ENCODE measurements at places on chromosomes 1 and 21.

DNA sequence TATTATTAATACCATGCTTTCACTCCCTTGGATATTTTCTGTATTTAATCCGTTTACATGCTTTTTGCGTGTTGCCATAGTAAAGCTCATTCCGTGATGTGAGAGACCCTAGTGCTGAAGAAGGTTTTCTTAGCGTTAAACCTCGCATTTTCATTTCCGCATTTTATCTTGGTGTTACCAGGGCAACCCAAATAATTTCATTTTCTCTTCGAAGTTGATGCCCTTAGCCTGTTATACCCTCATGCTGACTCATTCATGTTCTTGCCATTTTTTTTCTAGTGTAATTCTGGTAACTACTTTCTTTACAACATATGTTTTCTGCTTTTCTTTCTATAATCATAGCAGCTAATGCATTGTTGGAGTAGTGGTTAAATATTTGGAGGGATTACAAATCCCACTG, 37.2 kb downstream of the LRRC8C start:
- DNase-seq, result no peak

DNA sequence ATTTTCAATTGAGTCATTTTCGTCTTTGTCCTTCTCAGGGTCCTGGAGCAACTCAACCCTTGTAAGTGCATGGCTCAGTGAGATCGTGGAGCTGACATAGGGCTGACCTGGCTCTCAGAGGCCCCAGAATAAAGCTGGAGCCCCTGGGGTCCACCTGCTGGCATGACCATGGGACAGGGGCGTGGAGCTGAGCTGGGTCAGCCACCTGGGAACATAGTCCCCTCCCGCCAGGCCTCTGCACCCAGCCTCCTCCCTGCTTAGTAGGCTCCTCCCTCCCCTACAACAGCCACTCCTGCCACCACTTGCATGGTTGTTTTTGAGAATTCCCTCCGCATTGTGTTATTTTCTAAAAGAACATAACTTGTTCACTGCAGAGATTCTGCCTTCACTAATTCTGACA, 3.1 kb upstream of the RIPK4 start:
- no peak for DNase-seq

- no peak for DNase-seq
Observed at GRCh38 chr1:184253921-184254320, 132.9 kb upstream of the C1orf21 start.

GRCh38 chr1:188620236-188620635, 1791.5 kb downstream of the PLA2G4A start:
- DNase-seq, result no peak

- no peak for DNase-seq
Observed at GRCh38 chr1:213492161-213493041, 441.4 kb downstream of the RPS6KC1 start.

DNA sequence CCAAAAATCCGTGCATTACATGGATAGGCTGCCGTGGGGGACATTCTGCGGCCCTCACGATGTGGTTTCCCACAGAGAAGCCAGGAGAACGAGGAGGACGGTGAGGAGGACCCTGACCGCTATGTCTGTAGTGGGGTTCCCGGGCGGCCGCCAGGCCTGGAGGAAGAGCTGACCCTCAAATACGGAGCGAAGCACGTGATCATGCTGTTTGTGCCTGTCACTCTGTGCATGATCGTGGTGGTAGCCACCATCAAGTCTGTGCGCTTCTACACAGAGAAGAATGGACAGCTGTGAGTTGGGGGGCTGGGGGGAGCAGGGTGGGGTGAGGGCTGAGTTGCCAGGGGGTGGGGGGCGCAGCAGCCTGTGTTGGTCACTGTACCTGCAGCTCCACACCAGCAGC, 13.2 kb downstream of the PSEN2 start:
- no peak for DNase-seq

DNA sequence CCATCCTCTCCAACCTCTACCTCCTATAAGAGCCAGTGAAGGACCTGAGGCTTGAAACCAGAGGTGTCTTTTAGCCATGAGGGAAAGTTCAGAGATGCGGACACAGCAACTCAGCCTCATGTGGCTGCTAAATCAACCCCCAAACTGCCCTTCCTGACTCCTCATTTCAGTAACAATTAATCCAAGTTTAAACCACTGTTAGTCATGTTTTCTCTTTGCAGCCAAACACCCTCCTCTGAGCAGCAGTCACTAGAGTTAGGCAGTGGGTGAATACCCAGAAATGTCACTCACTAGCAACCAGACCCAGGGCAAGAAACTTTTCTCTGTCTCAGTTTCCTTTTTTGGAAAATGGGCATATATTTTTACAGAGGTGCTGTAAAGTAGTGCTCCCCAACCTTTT, 71.2 kb downstream of the KCNJ15 start:
- DNase-seq, result no peak

GRCh38 chr1:223835754-223836153, 10.0 kb downstream of the TP53BP2 start:
- no peak for DNase-seq

GRCh38 chr1:1203561-1204424, 2.6 kb downstream of the TNFRSF18 start:
- no peak for DNase-seq

DNA sequence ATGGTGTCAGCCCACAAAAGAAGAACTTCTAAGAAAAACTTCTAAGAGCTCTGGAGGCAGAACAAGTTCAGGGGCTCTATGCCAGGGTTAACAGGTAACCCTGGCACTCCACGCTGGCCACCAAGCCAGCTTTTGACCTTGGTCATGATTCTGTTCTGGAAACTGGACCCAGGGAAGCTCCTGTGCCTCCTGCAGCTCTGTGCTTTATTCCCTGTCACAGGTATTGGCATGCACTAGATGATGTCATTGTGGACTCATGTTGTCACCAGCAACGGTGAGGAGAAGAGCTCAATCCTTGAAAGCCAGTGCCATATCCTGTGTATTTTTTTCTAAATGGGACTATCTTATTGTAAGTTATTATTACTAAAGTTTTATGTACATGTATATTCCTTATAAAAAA, 56.7 kb upstream of the GCLM start:
- no peak for DNase-seq

DNA sequence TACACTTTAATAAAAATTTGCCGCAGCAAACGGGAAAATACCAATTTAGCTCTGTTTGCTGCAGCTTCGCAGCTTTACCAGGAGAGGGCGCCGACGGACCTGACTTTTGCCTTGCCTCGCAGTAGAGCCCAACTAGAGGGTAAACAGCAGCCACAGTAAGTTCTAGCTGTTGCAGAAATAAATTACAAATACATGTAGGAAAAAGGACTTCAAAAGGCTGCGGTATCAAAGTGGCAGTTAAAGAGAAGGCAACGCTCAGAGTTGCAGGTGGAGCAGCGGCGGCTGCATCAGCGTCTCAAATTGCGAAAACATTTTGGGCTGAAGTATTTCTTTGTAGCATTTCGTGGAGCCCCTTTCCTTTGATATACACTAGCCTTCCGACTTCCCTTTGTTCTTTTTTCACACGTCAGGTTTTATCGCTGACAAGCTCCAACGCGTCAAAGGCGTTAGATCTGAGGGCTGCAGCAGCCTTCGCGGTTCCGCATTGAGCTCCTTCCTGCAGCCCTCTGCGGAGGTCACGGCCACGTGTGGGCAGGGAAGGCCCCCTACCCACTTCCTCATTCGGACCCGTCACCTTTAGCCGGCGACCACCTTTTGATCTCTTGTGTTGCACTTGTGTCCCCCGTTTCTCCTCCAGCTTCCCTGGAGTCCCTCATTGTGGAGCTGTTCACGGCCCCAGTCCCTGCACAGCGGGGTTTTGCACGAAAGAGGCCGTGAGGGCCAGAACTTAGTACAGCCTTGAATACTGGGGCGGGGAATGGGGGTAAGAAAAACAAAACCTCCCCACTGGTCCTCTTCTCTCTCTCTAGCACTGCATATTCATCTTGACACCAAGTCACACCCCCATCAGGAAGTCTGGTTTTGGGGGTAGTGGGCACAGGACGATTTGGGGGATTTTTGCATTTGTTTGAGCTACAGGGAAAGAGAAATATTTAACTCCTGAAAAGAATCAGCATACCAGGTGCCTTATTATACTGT, 72.8 kb downstream of the S1PR1 start:
- DNase-seq, result peak; percentile 66

GRCh38 chr1:221801773-221802516, 60.1 kb upstream of the DUSP10 start:
- no peak for DNase-seq

DNA sequence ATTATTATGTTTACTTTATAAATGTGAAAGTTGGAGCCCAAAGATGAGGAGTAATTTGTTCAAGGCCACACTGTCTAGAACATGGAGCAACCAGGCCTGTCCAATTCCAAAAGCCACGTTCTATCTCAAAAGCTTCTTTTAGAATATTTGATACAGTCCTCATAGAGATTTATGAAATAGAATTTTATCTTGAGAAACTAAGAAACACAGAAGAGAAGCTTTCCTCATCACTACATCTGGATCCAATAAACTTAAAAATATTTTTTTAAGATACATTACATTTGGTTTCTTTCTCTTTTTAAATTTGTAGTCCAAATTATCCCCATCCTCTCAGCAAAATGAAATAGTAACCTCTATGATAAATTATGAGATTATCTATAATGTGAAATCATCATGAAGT, 58.9 kb downstream of the DDAH1 start:
- DNase-seq, result no peak

GRCh38 chr1:220300442-220301121, 28.3 kb upstream of the RAB3GAP2 start:
- peak; percentile 84 for DNase-seq

DNA sequence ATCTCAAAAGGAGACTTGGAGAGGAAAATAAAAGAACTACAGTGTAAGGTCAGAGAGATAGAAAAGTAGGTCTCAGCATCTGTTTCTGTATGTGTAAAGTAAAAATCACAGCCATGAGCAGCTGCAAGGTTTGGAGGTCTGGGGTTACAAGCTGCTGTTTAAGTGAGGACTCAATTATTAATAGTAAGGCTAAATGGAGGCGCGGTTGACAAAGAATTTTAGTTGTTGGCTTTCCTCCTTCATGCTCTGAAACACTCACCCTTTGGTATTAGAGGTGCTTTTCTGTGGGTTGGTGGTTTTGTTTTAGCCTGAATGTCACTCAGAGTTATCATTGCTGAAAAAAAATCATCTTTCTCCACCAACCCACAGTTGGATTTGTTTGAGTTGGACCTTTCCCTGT, 59.8 kb upstream of the HAO2 start:
- no peak for DNase-seq

GRCh38 chr1:165633614-165634013, 2.6 kb downstream of the MGST3 start:
- DNase-seq, result no peak

GRCh38 chr21:31733551-31734149, 1.7 kb upstream of the SCAF4 start:
- DNase-seq, result no peak

DNA sequence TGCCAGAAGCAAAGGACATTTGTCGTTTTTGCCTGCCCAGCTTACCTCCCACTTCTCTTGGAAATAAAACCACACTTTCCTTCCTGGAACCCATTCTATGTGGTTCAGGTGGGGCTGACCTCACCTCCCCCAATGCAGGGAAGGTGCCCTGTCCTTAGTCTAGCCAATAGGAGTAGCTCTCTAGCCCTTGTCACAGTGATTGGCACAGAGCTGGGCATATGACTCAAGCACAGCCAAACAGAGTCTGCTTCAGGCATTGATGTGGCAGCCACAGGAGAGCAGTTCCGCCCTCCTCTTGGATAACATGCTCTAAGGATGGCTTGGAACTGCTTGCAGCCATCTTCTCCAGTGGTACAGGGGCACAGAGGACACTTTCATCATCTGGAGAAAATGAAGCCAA, 134.0 kb downstream of the LRIG2 start:
- no peak for DNase-seq

DNA sequence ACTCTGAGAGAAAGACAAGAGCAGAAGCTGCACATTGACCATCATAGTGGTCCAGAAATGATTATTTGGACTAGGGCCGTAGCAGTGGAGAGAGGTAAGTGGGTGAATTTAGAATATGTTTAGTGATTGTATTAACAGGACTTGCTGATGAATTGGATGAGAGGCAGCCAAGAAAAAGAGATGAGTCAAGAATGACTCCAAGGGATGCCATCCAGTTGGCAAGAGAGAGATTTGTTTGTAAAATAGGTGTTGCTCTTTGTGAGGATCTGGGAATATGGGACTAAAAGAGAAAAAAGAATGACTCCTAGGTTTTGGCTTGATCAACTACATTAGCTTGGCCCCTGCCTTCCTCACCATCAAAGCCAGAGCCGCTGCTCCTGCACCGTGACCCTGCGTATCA, 54.2 kb upstream of the ARTN start:
- no peak for DNase-seq

GRCh38 chr21:32645261-32646182, 33.3 kb upstream of the CFAP298 start:
- DNase-seq, result no peak

- no peak for DNase-seq
Observed at GRCh38 chr1:204367956-204368355, 8.2 kb upstream of the PLEKHA6 start.

DNA sequence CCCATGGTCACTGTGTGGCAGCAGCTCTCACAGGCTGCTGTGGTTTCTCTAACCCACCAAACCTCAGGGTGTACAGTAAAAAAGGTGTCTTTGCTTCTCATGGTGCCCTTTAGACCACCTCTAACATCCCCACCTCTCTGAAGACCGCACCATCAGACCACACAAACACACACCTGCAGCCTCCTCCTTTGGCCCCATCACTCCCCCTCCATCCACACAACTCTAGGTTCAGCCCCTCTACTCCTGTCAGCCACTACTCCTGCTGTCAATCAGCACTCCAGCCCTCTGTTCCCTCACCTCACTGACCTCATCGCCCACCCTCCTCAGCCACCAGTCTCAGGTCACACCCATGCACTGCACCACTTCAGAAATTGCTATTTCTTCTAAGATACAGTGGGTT, 7.5 kb downstream of the ZNF692 start:
- DNase-seq, result no peak

DNA sequence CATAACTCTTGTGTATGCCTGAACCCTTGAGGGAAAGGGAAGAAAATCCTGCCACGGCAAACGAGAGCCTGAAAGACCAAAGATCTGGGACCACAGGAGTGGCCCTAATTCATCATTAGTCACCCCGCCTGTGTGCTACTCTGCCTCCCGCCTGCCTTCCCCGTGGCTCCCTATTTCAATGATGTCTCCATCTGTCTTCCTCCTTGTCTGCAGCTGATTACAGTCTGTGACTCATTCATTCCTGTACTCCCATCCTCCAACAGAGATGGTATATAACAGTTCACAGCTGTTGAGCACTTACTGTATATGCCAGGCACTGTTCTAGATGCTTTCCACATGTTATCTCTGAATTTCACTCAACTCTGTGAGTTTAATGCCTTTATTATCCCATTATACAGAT, 96.6 kb downstream of the SEC16B start:
- DNase-seq, result no peak

DNA sequence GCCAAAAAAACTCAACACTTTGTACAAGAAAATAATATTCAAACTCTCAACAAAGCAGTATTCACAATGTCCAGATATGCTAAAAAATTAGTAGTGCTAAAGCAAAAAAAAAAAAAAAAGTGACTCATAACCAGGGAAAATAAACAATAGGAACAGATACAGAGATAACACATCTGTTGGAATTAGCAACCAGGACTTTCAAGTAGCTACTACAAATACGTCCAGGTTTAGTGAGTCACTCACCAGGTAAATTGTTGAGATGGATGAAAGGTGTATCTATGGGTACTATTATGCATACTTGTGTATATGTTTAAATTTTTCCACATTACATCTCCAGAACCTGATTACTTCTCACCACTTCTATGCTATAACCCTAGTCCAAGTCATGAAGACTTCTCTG, 144.8 kb upstream of the SLC35F3 start:
- no peak for DNase-seq

- no peak for DNase-seq
Observed at GRCh38 chr1:243723458-243724043, 126.5 kb downstream of the AKT3 start.

GRCh38 chr1:109816975-109817535, 53.3 kb upstream of the EPS8L3 start:
- no peak for DNase-seq

All from renal pelvis (tissue), 12 donors.